ENCODE measurements at places on chromosomes 13 and 19. TPM values are rescaled to one million over a fixed set of nuclear protein-coding genes. Genes with fewer than 3 reads are reported as not detected.

- DNase-seq, result no peak
- no peaks in the 10 kb centered on the region for H3K4me1 ChIP-seq
- no peak overlapping the region for H3K4me3 ChIP-seq
- no peak overlapping the region for H3K27ac ChIP-seq
- H3K27me3 ChIP-seq, result peaks cover 30% of the 10 kb centered on the region
These were observed 173.0 kb downstream of the OLFM4 start for GRCh38 chr13:53201454-53202225.

Gene CYP2F1
- 0.06 TPM for polyA plus RNA-seq

Gene IL12RB1
- 1.2 TPM for polyA plus RNA-seq

- peaks cover 3% of the 10 kb centered on the region for H3K4me1 ChIP-seq
- H3K36me3 ChIP-seq, result no peaks in the 10 kb centered on the region
- H3K27ac ChIP-seq, result no peak overlapping the region
- no peak for DNase-seq
These were observed 8.9 kb downstream of the TSHZ3 start for GRCh38 chr19:31340042-31341025.

DNA sequence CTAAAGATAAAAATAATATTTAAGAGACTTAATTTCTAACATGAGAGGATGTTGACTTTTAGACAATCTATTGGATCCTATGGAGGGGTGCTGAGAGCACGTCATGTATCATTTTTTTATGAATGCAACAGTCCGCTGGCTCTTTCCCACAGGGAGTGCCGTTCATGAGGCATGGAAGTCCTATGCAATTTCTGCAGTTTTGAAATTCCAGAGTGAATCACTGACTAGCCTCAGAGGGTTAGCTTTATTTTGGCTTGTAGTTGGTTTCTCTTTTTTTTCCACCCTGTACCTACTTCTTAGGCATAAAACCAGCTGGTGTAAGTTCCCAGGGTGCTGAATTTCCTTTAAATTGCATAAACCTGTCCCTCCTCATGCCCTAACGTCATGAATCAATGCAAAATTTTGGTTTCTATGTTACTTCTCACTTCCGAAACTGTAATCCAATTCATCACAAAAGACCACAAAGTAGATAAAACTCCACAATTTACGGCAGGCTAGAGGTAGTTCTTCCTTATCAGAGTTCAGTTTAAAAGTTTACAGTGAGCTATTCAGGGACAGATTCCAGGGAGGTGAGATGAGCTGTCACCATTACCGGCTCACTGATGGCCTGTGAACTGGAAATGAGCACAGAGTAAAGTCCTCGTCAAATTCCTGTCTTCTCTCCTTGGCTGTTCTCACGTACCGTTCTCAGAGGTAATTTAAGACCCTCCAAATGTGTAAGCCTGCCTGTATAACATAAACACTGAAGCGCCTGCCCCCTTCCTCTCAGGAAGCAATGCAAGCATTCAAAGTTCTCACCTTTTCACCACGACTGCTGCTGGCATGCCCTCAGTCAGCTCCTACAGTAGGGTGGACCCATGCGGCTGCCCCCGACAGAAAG lies 216.6 kb upstream of the SLC10A2 start:
- peak; percentile 55 for DNase-seq
- H3K4me3 ChIP-seq, result peak overlapping the region; percentile 2
- H3K27me3 ChIP-seq, result no peaks in the 10 kb centered on the region

DNA sequence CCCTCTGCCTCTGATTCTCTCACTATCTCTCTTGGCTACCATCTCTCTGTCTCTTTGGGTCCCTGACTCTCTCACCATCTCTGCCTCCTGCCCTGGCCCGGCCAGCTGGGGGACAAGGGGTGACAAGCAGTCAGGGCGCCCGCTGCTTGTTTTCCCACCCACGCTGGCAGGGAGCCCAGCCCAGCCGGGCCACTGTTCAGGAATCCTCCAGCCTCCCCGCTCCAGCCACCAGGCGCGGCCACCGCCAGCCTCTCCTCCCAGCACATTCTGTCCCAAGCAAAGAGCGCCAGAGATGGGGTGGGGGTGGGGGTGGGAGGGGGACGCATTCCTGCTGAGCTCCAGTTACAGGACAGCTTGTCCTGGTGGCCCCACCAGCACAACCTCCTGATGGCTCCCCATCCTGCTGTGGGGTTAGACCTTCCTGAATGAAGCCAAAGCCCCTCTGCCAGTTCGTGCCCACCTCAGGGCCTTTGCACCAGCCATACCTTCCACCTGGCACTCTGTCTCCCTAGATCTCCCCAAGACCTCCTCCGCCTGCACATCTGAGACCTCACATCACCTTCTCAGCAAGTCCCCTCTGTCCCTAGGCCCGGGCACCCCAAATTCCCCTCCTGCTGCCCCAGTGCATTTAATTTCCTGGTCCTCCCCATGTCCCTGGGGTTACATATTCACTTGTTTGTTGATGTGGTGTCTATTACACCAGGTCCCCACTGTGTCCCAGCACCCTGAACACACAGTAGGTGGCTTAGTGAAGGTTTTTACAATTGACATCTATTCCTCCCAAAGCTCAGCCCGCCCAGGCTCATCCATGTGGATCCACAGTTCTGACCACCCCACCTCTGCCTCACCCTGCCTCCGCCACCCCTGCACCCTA lies 12.5 kb downstream of the ARRDC2 start:
- peaks cover 8% of the 10 kb centered on the region for H3K4me1 ChIP-seq
- no peaks in the 10 kb centered on the region for H3K27me3 ChIP-seq
- no peak overlapping the region for H3K27ac ChIP-seq

- DNase-seq, result peak; percentile 80
- no peak overlapping the region for H3K27ac ChIP-seq
- peaks cover 64% of the 10 kb centered on the region for H3K27me3 ChIP-seq
- H3K36me3 ChIP-seq, result no peaks in the 10 kb centered on the region
- H3K4me1 ChIP-seq, result peaks cover 18% of the 10 kb centered on the region
These were observed 1.6 kb upstream of the TTC9B start for GRCh38 chr19:40219721-40220276.

DNA sequence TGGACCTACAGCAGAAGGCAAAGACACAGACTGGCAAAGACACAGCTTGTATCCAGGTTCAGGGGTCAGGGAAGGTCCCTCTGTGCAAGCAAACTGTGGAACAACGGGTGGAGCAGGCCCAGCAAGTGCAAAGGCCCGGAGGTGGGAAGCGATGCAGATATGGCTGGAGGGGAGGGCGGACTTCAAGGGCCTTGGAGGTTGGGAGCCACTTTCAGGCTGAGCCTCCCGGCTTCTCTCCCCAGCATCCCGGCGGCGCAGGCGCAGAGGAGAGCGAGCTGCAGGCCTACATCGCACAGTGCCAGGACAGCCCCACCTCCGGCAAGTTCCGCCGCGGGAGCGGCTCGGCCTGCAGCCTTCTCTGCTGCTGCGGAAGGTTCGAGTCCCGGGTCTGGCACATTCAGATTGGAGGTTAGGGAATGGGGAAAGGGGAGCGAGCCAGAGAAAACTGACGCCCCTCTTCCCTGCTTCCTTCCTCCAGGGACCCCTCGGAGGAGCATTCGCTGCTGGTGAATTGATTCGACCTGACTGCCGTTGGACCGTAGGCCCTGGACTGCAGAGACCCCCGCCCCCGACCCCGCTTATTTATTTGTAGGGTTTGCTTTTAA lies 2.1 kb upstream of the PNPLA6 start:
- no peaks in the 10 kb centered on the region for H3K27me3 ChIP-seq
- peaks cover 33% of the 10 kb centered on the region for H3K36me3 ChIP-seq
- peak overlapping the region; percentile 93 for H3K4me3 ChIP-seq
- H3K27ac ChIP-seq, result peak overlapping the region; percentile 30
- H3K4me1 ChIP-seq, result peaks cover 6% of the 10 kb centered on the region

DNA sequence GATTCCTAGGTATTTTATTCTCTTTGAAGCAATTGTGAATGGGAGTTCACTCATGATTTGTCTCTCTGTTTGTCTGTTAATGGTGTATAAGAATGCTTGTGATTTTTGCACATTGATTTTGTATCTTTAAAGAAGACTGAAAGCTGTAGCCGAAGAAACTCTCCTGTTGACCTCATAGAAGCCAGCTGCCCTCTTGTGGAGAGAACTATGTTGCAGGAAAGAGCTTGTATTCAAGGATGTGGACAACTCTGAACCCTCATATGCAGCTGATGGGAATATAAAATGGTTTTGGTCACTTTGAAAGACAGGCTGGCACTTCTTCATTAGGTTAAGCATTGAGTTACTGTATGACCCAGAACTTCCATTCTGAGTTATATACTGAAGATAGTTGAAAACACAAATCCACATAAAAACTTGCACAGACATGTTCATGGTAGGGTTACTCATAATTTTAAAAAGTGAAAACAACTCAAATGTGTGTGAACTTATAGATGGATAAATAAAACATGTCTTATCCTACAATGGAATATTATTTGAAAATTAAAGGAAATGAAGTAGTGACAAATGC lies 65.8 kb upstream of the SLITRK6 start:
- H3K27me3 ChIP-seq, result no peaks in the 10 kb centered on the region
- H3K4me1 ChIP-seq, result no peaks in the 10 kb centered on the region
- no peak overlapping the region for H3K27ac ChIP-seq
- no peak overlapping the region for H3K4me3 ChIP-seq
- H3K36me3 ChIP-seq, result no peaks in the 10 kb centered on the region

Gene MBD3L3
- not detected for polyA plus RNA-seq

DNA sequence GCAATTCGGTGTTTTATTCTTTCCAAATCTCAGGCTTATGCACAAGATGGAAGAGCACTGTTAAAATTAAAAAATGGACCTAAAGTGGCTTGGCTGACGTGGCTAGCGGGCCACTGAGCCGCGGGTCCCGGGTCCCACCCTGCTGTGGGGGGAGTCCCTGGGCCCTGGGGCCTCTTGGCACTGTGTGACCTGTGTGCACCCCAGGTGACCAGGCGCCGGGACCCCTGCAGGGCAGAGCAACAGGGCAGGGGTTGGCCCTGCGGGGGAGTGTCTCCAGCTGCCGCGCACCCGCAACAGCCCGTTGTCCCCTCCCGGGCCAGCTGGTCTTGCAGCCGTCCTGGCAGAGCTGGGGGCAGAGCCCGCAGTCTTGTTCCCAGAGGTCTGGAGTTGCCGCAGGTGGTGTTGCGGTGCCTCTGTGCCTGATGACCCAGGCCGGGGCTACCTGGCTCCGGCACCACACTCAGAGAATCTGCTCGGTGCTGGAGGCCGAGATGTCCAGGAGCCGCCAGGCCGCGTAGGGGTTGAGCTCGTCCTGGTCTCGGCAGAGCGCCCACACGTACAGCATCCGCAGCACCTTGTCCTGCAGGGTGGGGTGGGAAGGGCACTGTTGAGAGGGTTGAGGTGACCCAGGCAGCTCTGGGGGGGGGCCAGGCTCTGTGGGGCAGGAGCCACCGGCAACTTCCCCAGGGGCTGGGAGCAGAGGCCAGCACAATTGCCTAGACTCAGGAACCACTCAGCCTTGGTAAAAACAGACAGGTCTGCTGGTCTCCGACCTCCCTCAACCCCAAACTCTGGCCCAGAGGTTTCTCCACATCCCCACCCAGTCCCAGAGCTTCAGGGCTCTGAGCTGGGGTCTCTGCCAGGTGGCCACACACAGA lies 1.0 kb upstream of the CTXN1 start:
- DNase-seq, result no peak
- H3K4me1 ChIP-seq, result peaks cover 4% of the 10 kb centered on the region
- H3K27ac ChIP-seq, result no peak overlapping the region

GRCh38 chr19:17121736-17122293 lies 46.2 kb downstream of the MYO9B start:
- peaks cover 3% of the 10 kb centered on the region for H3K4me1 ChIP-seq
- H3K27me3 ChIP-seq, result no peaks in the 10 kb centered on the region
- H3K36me3 ChIP-seq, result no peaks in the 10 kb centered on the region
- no peak for DNase-seq
- no peak overlapping the region for H3K27ac ChIP-seq
